ENCODE measurements at places on chromosomes 13 and 19.

GRCh38 chr19:33377586-33378475 is 4.3 kb downstream of the CEBPG start:
- no peak for DNase-seq

GRCh38 chr19:2333027-2333806 is 4.7 kb downstream of the SPPL2B start:
- no peak for DNase-seq

- DNase-seq = no peak
Measured at GRCh38 chr19:45380107-45380506, 9.7 kb upstream of the ERCC2 start.

- no peak for DNase-seq
Measured at GRCh38 chr19:8511573-8512101, 2.3 kb downstream of the ZNF414 start.

DNA sequence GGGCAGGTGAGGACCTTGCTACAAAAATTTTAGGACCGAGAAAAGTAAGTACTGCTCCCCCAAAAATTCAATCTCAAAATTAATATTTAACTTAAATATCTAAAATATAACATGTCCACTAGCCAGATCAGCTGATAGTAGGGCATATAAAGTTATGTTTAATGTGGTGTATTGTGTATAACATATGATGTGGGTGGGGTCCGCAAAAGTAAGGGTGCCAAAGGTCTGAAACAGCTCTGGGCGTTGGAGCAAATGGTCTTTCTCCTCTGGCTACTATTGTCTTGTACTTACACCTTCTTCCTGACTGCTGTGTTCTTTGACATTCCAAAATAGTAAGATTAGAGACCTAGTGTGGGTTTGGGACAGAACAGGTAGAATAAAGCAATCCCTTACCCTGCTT is 41.2 kb downstream of the HTR2A start:
- no peak for DNase-seq

DNA sequence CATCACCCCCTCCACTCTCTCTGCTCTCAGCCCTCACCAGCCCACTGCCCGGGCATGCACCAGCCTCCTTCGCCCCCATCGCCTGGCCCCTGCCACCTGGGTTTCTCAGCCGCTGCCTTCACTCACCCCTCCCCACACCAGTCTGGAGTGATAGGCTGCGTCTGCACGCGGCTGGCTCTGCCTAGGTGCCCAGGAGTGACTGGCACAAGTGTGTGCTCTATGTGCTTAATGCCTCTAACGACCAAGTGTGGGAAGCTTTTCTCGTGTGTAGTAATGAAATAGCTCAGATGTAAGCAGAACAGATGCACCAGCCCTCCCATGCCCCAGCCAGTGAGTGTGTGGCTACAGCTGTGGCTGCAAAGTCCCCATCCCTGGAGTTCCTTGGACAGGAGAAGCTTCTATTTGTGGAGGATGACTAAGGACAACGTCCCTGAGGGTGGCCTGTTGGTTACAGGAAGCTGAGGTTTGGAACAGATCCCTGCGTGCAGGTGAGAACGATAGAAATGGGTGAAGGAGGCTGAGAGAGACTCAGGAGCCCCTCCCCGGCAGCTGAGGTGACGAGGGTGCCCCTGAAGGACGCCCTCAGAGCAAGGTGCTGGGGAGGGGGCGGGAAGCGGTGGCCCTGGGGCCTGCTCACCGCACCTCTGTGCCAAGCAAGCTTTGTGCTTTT is 35.6 kb downstream of the ATP11A start:
- no peak for DNase-seq

GRCh38 chr13:41488124-41488523 is 30.8 kb downstream of the RGCC start:
- no peak for DNase-seq

GRCh38 chr13:98480915-98481877 is 95.7 kb downstream of the STK24 start:
- DNase-seq = no peak

- DNase-seq = no peak
Measured at GRCh38 chr13:67283637-67284036, 53.5 kb upstream of the PCDH9 start.

DNA sequence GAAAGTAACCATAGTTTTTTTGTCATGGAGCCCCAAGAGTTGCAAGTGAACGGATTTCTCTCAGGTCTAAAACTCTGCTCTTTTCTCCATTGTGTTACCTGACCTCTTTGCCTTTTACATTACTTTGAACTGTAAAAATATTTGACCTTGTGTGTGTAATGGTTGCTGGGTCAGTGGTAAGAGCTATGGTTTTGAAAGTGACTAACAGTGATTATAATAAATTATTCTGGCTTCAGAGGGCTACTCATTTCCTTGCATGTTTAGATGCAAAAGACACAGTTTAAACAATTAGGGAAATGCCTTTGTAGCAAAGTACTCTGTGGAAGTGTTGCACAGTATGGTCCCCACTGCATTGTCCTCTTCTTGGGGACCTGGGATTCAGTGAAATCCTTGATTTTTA is 29.3 kb upstream of the PSG8 start:
- DNase-seq = no peak

- no peak for DNase-seq
Measured at GRCh38 chr13:104553896-104554295, 1487.7 kb upstream of the SLC10A2 start.

DNA sequence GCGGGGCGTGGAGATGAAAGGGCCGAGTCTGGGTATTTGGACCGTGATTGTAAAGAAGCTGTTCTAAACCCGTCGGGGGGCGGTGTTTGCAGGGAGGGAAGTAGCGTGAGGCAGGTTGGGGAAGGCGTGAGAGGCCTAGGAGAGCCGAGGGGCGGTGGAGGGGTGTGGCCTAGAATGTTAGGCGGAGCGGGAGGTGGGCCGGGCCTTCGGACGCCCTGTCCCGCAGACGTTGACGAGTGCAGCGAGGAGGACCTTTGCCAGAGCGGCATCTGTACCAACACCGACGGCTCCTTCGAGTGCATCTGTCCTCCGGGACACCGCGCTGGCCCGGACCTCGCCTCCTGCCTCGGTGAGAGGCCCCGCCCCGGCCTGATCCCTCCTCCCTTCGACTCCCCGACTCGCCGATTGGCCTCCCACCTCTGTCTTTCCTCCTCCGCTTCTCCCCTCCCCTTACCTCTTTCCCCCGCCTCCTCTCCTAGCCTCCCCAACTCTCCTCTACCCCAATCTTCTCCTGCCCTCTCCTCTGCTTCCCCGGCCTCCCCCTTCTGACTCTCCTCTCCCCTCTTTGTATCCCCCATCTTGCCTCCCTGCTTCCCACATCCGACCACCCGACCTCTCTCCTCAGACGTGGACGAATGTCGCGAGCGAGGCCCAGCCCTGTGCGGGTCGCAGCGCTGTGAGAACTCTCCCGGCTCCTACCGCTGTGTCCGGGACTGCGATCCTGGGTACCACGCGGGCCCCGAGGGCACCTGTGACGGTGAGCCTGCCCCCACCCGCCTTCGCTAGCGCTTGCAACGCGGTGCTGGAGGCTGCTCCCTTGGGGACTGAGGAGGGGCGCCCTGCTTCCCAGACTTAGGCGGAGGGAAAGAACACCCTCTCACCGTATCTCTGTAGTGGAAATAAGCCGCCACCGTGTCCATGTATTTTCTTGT is 12.8 kb downstream of the LTBP4 start:
- peak; percentile 83 for DNase-seq

GRCh38 chr19:632579-633067 is 714 bp downstream of the POLRMT start:
- peak; percentile 36 for DNase-seq

GRCh38 chr19:48390188-48391099 is 907 bp downstream of the KDELR1 start:
- peak; percentile 55 for DNase-seq

DNA sequence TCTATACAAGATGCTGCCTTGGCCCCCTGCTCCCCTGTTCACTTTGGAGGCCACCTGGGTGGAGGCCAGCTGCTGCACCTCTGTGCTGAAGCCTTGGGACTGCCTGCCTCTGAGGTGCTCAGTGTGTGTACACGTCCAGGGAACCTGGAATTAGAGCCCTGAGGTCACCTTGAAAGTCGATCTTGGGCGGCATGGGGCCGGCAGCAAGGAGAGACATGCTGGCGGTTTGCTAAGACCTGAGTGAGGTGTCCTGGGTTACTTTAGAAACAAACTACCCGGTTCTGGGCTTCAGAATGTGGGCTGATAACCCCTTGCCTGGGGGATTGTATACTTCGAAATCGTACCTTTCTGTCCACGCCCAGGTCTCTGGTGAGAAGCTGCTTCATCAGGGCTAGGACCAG is 25.5 kb downstream of the TSSK6 start:
- DNase-seq = no peak

DNA sequence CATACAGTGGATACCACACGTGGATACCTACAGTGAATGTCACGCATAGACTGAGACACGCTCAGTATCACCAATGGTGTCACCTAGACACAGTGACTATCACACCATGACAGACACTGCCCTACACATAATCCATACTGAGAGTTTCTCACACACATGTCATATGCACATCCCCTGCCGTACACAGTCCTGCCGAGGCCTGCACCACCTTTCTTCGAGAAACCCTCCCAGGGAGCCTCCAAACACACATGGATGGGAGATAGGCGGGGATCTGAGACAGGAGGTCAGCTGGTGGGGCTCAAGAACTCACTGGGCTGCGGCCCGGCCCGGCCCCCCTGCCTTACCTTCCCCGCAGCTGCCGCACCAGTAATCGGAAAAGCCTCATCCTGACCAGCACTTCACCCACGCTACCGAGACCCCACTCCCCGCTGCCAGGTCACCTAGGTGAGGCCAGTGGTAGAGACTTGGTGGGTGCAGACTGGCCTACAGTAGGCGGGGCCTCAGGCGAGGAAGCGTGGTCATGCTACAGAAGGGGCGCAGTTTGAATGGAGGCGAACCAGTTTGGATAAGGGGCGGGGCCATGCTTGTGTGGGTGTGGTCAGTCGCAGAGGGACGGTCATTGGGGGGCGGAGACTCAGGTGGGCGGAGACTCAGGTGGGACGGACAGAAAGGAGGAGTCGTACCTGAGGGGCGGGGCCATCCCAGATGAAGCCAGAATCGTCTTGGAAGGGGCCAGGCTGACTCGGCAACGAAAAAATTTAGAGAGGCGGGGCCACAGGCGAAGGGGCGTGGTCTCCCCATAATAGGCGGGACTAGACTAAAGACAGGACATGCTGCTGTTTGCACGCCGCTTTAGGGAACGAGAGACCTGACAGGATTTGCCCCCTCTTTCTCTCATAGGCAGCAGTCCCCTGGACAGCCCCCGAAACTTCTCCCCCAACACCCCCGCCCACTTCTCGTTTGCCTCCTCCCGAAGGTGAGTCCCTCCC is 2.1 kb downstream of the MAST1 start:
- peak; percentile 62 for DNase-seq

DNA sequence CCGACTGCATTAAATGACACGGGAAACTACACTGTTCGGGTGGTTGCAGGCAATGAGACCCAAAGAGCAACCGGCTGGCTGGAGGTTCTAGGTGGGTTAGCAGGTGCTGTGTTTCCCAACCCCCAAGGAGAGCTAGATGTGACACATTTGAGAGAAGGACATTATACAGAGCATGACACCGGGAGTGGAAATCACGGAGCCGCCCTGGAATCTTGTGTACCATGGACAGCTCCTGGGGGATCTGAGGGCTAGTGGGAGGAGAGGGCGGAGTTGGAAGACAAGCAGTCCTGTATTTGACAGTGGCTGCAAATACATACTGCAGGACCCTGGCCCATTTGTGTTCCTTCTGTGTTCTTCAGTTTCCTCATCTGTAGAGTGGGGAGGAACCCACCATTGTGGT is 2.3 kb downstream of the CEACAM18 start:
- DNase-seq = no peak

GRCh38 chr13:41767801-41768200 is 193.1 kb downstream of the VWA8 start:
- no peak for DNase-seq

- DNase-seq = no peak
Measured at GRCh38 chr19:41233748-41234240, 14.8 kb downstream of the AXL start.

- DNase-seq = no peak
Measured at GRCh38 chr13:108214441-108215271, 680 bp downstream of the LIG4 start.

GRCh38 chr13:49791315-49791710 is 1.2 kb downstream of the KPNA3 start:
- DNase-seq = no peak

DNA sequence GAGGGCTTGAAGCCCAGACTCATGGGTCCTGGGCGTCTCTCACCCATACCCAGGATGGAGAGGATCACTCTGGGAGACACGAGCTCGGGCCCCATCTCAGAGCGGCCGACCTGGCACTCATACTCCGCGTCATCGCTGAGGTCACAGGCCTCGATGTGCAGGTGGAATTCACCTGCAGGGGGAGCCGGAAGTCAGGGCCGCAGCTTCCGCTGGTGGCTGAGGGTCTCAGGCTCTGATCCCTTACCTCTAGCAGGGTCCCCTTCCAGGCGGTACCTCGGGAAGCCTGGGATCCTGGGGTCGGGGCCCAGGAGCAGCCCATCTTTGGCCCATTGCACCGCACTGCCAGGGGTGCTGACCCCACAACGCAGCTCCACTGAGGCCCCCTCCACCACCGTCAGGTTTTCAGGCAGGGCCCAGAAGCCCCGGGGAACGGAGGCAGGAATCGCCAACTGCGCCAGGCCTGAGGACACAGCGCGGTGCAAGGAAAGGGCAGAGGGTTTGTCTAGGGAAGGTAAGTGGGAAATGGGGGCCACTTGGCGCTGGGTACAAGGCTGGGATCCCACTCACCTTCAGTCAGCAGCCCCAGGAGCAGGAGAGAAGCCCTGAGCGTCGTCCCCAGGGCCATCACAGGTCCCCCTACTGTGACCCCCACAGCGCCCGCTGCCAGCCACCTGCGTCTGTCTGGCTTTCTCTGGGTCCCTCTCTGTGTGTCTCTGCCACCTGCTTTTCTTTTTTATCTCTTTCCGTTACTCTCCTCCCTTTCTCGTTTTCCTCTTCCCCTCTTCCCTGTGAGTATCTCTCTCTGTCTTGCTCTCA is 883 bp downstream of the NPHS1 start:
- DNase-seq = no peak

- no peak for DNase-seq
Measured at GRCh38 chr13:100409132-100409531, 179.5 kb downstream of the GGACT start.

DNA sequence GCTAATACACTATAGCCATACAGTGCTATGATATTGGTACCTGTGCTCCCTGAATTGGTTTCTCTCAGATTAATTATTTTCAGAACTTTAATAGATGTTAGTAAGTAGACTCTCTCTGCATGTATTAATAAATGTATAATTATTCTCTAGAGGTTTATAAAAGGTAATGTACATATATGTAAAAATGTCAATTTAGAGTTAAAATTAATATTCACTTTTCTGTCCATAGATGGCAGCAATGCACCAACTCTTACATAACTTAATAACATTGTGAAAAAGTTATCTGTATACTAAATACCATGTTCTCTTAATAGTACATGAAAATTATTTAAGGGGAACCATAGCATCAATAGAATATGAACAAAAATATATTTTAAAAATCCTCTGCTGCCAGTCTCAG is 515.0 kb upstream of the KLHL1 start:
- DNase-seq = no peak

DNA sequence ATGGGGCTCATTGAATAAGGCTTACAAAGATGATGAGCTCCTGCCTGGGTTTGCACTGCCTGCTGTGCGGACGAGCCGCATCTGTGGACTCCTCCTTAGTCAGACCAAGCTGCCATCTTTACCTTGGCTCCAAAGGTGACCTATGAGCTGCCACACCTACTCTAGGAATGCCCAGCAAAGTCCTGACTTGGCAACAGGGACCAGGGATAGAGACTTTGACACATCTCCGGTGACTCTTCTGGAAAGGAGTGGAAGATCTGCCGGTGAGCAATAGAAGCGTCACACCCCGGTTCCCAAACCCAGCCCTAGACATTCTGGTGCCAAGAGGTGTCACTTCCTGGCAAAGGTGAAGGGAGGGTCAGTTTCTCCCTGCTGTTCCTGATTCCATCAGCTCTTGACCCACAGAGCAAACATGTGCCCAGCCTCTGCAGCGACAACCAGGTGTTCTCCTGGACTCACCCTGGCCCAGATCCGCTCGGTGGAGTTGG is 50.2 kb upstream of the GTF3A start:
- DNase-seq = no peak
